Stimulated activated CD4-positive, alpha-beta T cell treated with anti-CD3 and anti-CD28 coated beads, TNF-alpha, amount 100 ng/mL, for 4 hours (primary cell): ENCODE measurements at places on chromosomes 6 and 20.

- DNase-seq, result no peak
These were observed 35.9 kb upstream of the NXT1 start for GRCh38 chr20:23314699-23315098.

- no peak for DNase-seq
These were observed 9.6 kb upstream of the BEND3 start for GRCh38 chr6:107124934-107125348.

- DNase-seq, result no peak
These were observed 17.8 kb downstream of the TM9SF4 start for GRCh38 chr20:32127347-32127746.

DNA sequence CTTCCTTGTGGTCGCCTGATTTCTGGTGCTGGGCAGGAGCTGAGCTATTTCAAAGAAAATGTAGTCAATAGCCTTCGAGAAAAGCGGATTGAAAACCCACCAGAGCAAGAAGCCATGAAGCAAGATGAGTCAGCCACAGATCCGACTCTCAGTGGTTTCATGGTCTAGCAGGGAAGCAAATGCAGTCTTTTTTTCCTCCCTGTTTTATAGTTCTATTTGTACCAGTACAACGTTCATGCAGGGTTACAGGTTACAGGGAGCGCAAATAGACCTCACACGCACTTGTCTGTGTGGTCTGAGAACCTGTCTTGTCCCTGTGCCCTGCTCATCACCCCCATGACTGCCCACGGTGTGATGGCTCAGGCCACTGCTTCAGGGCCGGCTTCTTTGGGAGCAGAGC lies 309.8 kb upstream of the SUPT3H start:
- DNase-seq, result no peak

- no peak for DNase-seq
These were observed 60.4 kb upstream of the SUPT3H start for GRCh38 chr6:45438151-45438550.

DNA sequence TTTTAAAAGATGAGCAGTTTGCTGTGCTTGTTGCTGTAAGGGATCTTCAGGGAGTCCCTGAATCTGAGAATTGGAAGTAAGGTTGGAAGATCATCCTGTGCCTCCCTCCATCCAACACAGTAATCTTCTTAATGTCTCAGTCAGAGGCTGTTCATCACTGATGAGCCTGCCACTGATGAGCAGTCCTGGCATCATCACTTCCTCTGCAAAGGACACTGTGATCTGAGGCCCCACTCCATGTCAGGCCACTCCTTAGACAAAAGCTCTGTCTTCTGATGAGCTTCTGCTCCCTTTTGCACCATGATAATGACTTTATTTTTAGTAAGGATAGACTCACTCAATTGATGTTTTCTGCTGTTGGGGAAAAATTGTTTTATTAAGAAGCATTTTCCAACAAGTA lies 121.0 kb downstream of the UST start:
- no peak for DNase-seq

GRCh38 chr6:118744261-118744941 lies 93.0 kb upstream of the CEP85L start:
- no peak for DNase-seq

DNA sequence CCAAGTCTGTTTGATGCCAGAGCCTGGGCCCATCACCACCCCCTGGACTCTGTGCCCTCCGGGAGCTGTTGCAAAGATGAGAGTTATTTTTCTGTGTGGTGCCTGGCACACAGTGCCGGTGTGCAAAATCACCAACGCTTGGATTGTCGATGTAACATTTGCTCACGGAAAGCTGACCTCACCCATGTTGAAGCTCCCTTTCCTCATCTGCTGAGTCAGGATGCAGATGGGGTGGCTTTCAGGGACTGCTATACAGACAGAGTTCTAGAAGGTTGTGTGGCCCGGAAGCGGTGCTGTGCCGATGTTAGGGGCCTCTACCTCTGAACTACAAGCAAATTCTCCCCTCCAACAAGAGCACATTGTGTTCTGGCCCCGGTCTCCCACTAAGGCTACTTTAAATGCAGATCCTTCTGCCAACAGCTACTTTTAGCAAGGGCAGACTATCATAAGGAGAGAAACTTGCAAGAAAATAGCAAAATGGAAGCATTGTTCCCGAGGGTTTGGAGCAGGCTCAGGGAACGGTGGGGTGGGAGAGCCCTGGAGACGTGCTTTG lies 34.0 kb downstream of the EYA2 start:
- no peak for DNase-seq
